ENCODE measurements at places on chromosomes 16 and 17. TPM values are rescaled to one million over a fixed set of nuclear protein-coding genes. Genes with fewer than 3 reads are reported as not detected.

GRCh38 chr17:64947152-64947551, 27.9 kb upstream of the LRRC37A3 start:
- no peak for DNase-seq

GRCh38 chr16:775236-775796, 12.9 kb downstream of the RPUSD1 start:
- no peak for DNase-seq

DNA sequence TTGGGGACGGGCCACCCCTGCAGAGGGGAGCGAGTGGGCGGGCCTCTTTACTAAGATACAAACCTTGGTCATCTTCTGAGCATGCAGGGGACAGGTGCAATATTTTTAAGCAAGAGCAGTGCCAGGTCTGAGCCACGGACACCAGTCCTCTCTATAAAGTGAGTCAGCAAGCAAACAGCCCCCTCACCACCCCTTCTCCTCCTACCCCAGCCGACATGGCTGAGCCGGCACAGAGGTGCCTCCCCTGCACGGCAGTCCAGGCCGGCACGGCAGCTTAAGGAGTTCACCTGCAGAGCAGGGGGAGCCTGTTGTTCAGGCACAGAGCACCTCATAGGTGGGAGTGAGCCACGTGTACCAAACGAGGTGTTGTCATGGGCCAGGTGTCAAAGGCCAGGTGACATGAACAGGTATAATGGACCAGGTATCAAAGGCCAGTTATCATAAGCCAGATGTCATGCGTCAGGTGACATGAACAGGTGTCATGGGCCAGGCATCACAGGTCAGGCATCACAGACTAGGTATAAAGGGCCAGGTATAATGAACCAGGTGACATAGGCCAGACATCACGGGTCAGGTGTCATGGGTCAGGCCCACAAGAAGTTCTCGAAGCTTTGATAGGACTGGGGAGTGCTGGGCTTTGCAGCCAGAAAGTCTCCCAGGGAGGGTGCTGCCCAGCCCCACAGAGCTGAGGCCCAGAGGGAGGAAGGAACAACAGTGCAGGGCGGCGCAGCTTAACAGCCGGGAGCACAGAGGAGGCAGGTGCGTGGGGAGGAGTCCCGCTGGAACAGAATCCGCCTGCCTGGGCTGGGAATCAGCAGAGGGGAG, 42.6 kb upstream of the ZNF469 start:
- DNase-seq, result no peak

DNA sequence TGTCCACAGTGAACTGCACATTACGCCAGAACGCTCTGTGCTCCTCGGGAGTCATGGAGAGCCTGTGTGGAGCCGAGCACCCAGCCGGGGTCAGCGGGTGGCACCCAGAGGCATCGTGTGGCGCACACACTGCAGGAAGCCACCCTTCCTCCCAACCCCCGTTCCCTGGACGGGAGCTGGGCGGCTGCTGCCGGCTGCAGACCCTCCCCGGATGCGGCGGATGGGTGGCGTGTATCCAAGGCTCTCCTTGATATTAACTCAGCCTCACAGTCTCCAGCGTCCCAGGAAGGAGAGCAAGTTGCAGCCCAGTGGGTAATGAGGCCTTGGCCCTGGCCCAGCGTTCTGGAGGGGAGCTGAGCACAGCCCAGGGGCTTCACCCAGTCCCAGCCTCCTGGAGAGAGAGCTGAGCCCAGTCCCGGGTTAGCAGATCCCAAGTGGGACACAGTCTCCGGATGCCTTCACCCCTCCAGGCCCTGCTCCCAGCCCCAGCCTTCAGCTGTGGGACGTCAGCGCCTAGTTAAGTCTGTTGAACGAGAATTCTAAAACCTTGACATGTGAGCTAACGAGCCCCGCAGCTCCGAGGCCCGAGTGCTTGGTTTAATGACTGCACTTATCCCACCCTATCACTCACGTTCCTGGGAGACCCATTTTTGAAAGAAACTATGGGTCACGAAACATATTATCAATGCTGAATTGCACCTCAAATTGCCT, 86.6 kb downstream of the TBC1D16 start:
- peak; percentile 15 for DNase-seq

DNA sequence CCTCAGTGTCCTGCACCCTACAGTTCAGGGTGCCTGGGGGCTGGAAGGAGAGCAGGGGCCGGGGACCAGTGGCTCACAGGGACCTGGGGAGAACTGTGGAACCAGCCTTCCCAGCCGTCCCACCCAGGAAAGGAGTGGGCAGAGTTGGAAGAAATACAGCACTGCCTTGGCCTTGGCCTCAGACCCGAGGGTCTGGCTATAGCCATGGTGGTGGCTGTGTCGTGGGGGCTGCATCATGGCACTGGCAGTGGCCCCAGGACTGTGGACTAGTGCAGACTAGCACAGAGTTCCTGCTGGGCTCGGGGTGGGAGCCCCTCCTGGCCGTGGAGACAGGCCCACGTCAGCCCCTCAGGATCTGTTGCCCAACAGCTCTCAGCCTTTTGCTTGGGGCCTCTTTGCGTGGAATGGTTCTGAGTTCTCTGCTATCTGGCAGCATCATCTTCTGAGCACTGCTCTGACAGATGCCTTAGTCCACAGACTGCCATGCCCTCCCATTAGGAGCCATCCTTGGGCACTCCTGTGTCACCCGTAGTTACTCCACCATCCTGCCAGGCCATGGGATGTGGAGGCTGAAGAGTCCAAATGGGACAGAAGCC, 12.6 kb upstream of the DNASE1 start:
- DNase-seq, result peak; percentile 46

DNA sequence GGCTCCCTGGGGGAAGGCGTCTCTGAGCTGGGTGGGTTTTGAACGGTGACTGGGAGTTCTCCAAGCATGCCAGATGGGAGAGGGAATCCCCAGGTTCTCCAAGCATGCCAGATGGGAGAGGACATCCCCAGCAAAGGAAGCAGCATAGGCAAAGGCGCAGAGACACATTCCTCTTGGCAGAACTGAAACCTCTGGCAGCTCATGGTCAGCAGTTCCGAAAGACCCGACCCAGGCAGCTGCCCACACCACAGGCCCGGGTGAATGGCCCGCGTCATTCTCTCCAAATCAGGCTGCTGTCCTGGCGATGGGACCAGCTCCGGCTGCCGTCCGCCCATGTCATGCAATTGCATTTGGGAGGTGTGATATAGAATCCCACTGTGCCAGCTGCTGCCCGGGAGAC, 8.0 kb downstream of the ZNF469 start:
- no peak for DNase-seq

GRCh38 chr17:48102798-48103715, 1.8 kb upstream of the CBX1 start:
- DNase-seq, result no peak

DOC2B gene
- 4.0 TPM for total RNA-seq

ITPRIPL2 gene
- total RNA-seq, result 49.9 TPM

SLC35G6 gene
- total RNA-seq, result not detected

KRT33A gene
- total RNA-seq, result not detected

QRICH2 gene
- 1.6 TPM for total RNA-seq

PLA2G10 gene
- total RNA-seq, result 48.6 TPM

ST6GALNAC2 gene
- 11.1 TPM for total RNA-seq
